Activated CD4-positive, alpha-beta T cell treated with anti-CD3 and anti-CD28 coated beads, Interleukin-2, Interleukin-4, amounts not matched to agents 100 ng/mL and 50 ng/mL, durations not matched to agents 16 hours and 8 hours (primary cell): ENCODE measurements at places on chromosomes 13 and 19.

DNA sequence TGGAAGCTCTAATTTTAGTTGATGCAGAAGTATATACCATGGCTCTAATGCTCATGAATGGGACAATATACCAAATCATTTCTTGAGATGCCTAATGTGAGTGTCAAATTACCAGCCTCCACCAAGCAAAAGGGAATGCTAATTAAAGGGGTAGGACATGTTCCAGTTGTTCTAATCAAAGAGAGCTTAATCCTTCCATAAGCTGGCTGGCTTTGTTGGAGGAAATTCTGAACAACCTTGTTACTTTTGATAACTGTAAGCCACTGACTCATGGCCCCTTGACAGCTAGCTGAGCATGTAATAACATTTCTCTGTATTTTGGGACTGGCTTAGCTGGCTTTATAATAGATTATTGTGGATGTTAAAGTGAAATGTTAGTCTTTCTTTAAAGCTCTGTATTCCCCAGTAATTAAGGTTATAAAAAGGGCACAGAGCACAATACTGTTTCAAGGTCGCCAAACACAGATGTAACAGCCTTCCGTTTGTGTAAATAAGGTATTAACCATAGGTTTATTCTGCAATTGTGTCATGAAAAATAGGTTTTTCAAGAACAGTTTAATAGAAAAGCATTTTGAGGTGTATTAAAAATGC lies 1194.0 kb downstream of the PCDH9 start:
- DNase-seq, result no peak

- DNase-seq, result no peak
Measured at GRCh38 chr13:97627566-97627965, 193.6 kb downstream of the RAP2A start.

DNA sequence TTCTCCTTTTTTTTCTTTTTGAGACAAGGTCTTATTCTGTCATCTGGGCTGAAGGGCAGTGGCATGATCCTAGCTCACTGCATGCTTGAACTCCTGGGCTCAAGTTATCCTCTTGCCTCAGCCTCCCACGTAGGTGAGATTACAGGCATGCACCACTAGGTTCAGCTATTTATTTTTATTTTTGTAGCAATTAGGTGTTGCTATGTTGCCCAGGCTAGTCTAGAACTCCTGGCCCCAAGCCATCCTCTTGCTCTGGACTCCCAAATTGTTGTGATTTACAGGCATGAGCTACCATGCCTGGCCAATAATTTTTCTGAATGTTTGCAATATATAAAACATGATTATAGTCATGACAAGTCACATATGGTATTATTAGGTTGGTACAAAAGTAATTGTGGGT lies 161.1 kb upstream of the ATXN8OS start:
- DNase-seq, result no peak

- DNase-seq, result peak; percentile 41
Measured at GRCh38 chr19:3554254-3555083, 2.9 kb downstream of the MFSD12 start.
